Muscle of leg (tissue), 16 donors: ENCODE measurements at places on chromosomes 1 and 21.
A peak's percentile ranks its signal among the peaks of the same experiment; 100 is the strongest.

DNA sequence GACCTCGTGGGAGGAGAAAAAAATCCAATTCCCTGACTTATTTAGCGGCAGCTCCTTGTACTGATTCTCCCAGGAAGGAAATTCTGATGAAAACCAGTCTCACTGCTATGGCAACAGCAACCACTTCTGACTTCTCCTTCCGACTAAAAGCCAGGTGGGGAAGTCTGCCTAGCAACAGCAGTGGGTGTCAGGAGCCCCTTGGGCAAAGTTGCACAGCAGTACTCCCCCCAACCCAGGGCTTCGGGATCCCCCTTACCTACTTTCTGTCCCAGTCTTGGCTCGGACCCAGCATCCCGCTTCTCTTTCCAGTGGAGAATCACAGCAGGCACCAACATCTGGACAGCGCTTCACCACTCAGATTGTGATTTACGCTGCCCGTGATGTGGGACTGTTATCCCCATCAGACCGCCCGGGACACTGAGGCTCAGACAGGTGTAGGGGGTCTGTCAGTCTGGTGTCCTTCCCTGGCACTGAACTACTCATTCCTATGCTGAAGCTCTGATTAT, 24.6 kb downstream of the NKAIN1 start:
- DNase-seq, result peak; percentile 32
- peaks cover 4% of the 10 kb centered on the region for H3K4me1 ChIP-seq
- H3K27me3 ChIP-seq, result no peaks in the 10 kb centered on the region
- no peaks in the 10 kb centered on the region for H3K36me3 ChIP-seq
- no peak overlapping the region for H3K27ac ChIP-seq
- no peak overlapping the region for H3K4me3 ChIP-seq

DNA sequence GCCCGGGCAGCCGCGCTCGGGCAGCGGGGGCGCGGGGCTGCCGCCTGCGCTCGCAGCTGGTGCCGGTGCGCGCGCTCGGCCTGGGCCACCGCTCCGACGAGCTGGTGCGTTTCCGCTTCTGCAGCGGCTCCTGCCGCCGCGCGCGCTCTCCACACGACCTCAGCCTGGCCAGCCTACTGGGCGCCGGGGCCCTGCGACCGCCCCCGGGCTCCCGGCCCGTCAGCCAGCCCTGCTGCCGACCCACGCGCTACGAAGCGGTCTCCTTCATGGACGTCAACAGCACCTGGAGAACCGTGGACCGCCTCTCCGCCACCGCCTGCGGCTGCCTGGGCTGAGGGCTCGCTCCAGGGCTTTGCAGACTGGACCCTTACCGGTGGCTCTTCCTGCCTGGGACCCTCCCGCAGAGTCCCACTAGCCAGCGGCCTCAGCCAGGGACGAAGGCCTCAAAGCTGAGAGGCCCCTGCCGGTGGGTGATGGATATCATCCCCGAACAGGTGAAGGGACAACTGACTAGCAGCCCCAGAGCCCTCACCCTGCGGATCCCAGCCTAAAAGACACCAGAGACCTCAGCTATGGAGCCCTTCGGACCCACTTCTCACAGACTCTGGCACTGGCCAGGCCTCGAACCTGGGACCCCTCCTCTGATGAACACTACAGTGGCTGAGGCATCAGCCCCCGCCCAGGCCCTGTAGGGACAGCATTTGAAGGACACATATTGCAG, 3.0 kb downstream of the ARTN start:
- no peak overlapping the region for H3K27ac ChIP-seq
- H3K36me3 ChIP-seq, result no peaks in the 10 kb centered on the region
- H3K27me3 ChIP-seq, result peaks cover 26% of the 10 kb centered on the region
- H3K4me1 ChIP-seq, result peaks cover 40% of the 10 kb centered on the region

- DNase-seq, result peak; percentile 83
- H3K4me1 ChIP-seq, result peaks cover 32% of the 10 kb centered on the region
- peak overlapping the region; percentile 43 for H3K27ac ChIP-seq
- H3K4me3 ChIP-seq, result no peak overlapping the region
- no peaks in the 10 kb centered on the region for H3K27me3 ChIP-seq
- peaks cover 26% of the 10 kb centered on the region for H3K36me3 ChIP-seq
Observed at GRCh38 chr1:10625554-10625953, 150.8 kb downstream of the PEX14 start.

DNA sequence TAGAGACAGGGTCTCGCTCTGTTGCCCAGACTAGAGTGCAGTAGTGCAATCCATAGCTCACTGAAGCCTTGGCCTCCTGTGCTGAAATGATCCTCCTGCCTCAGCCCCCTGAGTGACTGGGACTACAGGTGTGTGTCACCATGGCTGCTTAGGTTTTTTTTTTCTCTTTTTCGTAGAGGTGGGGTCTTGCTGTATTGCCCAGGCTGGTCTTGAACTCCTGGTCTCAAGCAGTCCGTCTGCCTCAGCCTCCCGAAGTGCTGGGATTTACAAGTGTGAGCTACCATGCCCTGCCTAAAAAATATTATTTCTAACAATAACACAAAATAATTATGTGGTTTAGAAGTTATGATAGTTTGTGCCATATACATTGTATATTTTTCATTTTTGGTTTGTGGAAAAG, 9.9 kb downstream of the CAMTA1 start:
- no peak for DNase-seq
- no peak overlapping the region for H3K4me3 ChIP-seq
- H3K27ac ChIP-seq, result no peak overlapping the region
- no peaks in the 10 kb centered on the region for H3K27me3 ChIP-seq
- H3K36me3 ChIP-seq, result peaks cover 2% of the 10 kb centered on the region

GRCh38 chr1:240599299-240599698, 12.7 kb downstream of the GREM2 start:
- H3K4me1 ChIP-seq, result peaks cover 4% of the 10 kb centered on the region
- no peak for DNase-seq
- no peaks in the 10 kb centered on the region for H3K36me3 ChIP-seq
- no peaks in the 10 kb centered on the region for H3K27me3 ChIP-seq

GRCh38 chr21:32044205-32045180, 171.7 kb downstream of the HUNK start:
- no peak overlapping the region for H3K4me3 ChIP-seq
- no peaks in the 10 kb centered on the region for H3K36me3 ChIP-seq
- no peaks in the 10 kb centered on the region for H3K27me3 ChIP-seq
- no peak overlapping the region for H3K27ac ChIP-seq
- peak; percentile 25 for DNase-seq

GRCh38 chr1:87178441-87178840, 150.2 kb upstream of the LMO4 start:
- H3K36me3 ChIP-seq, result no peaks in the 10 kb centered on the region
- H3K4me3 ChIP-seq, result no peak overlapping the region
- DNase-seq, result no peak
- H3K27ac ChIP-seq, result no peak overlapping the region
- H3K4me1 ChIP-seq, result peaks cover 3% of the 10 kb centered on the region

DNA sequence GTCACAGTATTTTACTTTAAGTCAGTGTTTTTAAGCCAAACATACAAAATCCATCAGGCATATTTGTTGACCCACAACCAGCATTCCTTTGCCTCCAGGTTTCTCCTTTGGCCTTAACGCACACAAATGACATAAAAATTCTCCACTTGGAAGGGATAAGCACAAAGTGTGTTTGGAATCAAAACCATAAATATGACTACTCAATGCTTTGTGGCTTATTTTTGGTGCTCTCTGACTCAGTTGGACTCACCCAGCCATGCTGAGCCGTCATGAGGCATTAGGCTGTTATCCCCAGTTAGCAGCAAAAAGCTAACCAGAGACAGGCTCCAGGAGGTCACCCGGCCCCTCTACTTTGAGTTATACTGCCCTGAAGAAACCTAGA, 948 bp downstream of the PRUNE1 start:
- H3K4me3 ChIP-seq, result peak overlapping the region; percentile 85
- H3K4me1 ChIP-seq, result peaks cover 42% of the 10 kb centered on the region
- DNase-seq, result peak; percentile 19
- H3K27ac ChIP-seq, result peak overlapping the region; percentile 92

GRCh38 chr1:90357995-90358394, 359.1 kb downstream of the BARHL2 start:
- no peaks in the 10 kb centered on the region for H3K27me3 ChIP-seq
- H3K4me1 ChIP-seq, result no peaks in the 10 kb centered on the region
- no peak for DNase-seq
- no peak overlapping the region for H3K27ac ChIP-seq
- H3K4me3 ChIP-seq, result no peak overlapping the region
- H3K36me3 ChIP-seq, result no peaks in the 10 kb centered on the region
